ENCODE measurements at places on chromosomes 4 and X.

- DNase-seq: no peak
These were observed 36.6 kb upstream of the SH3D19 start for GRCh38 chr4:151361966-151362365.

- no peak for DNase-seq
These were observed 226.2 kb upstream of the FAT1 start for GRCh38 chr4:186949847-186950246.

DNA sequence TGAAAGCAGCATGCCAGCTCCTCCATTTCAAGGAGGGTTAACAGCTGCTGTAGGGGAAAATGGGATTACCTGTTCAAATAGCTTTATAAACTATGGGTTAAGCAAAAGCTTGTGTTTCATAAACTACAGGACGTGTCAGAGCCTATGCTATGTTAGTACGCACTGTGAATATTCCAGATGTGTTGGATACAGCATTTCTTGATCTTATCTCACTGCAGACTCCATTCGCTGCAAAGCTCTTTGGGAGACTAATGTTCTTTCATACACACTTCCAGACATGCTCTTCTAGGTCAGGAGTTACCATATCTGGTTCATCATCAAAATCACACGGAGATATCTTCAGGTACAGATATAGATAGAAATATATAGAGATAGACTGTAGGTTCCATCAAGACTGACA is 281.2 kb upstream of the FAM241A start:
- DNase-seq: no peak

GRCh38 chr4:26867914-26868684 is 7.5 kb downstream of the STIM2 start:
- no peak for DNase-seq

GRCh38 chr4:103443324-103443723 is 245.2 kb upstream of the CENPE start:
- no peak for DNase-seq
